ENCODE measurements at places on chromosomes 13 and 19.

DNA sequence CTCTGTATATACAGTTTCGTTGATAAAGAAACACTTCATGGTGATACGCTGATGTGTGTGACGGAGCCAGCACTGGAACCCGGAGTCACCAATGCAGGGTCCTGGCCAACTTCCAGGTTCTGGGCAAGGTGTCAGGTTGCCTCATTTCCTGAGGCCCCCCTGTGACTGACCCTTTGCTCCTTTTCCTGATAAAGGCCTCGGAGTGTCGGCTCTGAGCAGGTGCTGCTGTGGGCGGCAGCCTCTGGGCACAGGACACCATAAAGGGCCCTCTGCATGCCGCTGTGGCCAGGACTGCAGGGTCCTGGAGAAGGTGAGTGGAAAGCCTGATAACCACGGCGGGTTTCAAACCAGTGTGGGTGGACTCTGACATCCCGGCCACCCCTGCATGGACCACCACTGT lies 17.3 kb upstream of the MYDGF start:
- DNase-seq: no peak

- no peak for DNase-seq
Measured at GRCh38 chr13:22141716-22142115, 470.8 kb downstream of the FGF9 start.

DNA sequence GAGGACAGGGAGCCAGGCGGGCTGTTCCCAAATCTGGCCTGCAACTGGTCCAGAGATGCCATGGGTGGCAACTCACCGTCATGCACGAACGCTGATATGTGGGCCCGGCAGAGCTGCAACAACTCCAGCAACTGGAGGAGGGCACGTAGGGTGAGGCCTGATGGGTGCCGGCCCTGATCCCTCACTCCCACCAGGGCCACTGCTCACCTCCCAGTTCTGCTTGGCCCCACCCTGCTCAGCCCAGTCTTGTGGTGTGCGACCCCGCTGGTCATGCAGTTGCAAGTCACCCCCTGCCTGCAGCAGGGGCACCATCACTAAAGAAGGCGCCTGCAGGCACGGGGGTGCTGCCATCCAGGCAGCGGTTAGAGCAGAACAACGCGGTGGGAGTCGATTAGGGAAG lies 16.9 kb downstream of the ARHGAP33 start:
- DNase-seq: no peak

DNA sequence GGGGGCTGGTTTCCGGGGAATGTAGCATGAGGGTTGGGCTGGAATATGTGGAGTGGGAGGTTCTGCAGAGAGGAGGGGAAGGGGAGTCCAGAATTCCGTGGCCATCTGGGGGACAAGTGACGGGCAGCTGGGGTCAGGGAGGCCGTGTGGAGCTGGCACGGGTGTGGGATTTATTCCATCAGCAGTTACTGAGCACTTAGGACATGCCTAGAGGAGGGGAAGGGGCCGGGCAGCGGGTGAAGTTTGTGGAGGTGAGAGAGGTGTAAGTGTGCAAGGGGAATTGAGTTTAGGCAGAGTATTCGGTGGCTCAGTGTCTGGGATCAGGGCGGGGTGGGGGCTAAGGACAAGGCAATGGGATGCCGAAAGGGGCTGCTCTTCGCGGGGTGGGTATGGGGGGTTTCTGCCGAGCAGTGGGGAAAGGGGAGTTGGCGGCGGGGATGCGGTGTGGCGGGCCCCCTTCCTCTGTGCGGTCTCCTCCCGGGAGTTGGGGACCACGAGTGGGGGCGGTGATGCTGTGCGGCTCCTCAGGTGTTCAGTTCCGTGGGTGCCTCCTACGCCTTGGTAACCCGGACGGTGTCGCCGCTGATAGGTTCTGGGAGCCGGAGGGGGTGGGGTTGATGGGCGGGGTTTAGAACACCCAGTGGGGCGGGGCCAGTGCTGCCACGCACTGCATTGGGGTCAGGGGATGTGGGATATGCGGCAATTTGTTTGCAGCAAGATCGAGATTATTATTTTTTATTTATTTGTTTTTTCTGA lies 5.4 kb downstream of the CCDC61 start:
- DNase-seq: peak; percentile 80

DNA sequence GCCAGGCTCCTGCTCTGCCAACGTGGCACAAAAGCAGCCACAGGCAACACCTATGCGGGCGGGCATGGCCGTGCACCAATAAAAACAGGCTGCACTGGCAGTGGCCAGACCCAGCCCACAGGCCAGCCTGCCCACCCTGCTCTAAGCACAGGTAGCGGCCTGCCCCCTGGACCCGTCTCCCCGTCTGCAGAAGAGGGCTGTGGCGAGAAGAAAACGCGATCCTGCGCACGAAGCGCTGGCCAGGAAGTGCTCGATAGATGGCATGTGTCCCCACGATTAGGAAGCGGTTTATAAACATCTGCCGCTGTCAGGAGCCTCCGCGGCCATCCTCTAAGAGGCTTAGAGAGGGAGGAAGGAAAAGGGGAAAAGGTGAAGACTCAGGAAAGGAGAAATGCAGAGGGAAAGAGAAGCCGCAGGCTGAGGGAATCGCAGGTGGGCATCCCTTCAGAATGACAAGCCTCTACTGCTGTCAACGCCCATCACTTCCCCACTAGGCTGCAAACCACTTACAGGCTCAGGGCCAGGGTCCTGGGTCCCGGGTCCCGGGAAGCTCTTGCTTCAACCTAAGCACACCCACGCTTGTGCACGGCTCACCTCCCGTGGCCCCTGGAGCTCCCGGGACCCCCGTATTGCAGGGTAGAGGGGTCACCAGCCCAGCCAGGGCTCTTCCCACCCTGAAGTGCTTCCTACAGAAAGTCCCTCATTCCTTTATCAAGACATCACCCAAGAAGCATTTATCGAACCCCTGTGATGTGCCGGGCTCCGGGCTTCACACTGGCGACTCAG lies 10.5 kb downstream of the MLLT1 start:
- DNase-seq: no peak

- no peak for DNase-seq
Measured at GRCh38 chr19:46785054-46785979, 3.1 kb downstream of the SLC1A5 start.

Measured in activated CD4-positive, alpha-beta memory T cell treated with anti-CD3 and anti-CD28 coated beads, Interleukin-2, amount 10 ng/mL, durations not matched to agents 7 days and 5 days (primary cell).